Activated CD8-positive, alpha-beta memory T cell treated with anti-CD3 and anti-CD28 coated beads, Interleukin-2, amount 10 ng/mL, durations not matched to agents 7 days and 5 days (primary cell): ENCODE measurements at places on chromosomes 7 and 10. TPM values are rescaled to one million over a fixed set of nuclear protein-coding genes. Genes with fewer than 3 reads are reported as not detected.

DNA sequence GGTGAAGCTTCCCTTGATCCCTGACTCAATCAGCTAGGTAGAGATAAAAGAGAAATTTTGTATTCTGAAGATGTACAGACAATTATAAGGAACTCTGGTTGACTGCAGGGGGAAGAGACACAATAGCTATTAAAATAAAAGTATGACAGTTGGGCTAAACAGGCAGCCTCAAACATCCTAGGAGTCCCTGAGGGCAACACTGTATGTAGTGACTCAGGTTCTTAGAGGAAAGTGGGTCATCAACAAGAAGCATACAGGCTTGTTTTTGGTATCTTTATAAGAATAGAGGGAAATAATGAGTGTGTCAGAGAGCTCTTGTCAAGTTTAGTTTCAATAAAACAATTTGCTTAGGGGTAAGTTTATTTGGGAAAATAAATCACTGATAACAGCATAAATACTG lies 150.3 kb downstream of the AUTS2 start:
- no peak for DNase-seq

DNA sequence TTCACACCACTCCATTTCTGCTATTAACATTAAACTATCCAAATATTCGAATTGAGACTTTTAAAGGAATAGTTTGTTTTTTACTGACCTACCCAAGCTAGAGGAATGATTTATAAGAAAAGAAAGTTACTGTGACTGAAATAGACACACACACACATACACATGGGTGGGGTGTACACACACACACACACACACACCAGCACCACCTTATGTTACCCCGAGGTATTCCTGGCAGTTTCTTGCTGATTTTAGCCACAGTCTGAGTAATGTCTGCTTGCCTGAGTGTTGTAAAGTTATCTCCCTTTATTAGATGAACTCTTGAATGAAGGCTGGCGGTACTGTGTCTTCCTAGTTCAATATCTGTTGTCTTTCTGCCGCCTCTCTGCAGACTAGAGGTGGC lies 91.3 kb upstream of the PRKG1 start:
- DNase-seq: no peak

- no peak for DNase-seq
These were observed 294.9 kb downstream of the FGFR2 start for GRCh38 chr10:121303287-121303890.

DNA sequence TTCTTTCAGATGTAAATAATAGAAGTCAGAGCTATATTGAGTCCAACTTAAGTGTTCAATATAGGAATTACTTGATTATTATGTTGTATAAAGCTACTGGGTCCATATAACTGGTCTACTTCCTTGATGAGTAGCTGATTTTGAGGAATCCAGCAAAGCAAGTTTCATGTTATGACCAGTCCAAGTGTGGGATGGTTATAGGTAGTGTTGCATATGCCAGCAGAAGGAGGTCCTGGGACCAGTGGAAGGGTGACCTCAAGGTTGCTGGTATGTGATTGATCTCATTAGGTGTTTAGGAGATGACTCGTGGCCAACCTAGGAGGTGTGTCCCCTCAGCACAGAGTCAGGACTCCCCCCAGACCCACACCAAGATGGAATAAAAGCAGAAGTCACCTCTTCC lies 551.5 kb downstream of the KCNMA1 start:
- no peak for DNase-seq

- DNase-seq: no peak
These were observed 530 bp upstream of the ANXA7 start for GRCh38 chr10:73414230-73414945.

- DNase-seq: no peak
These were observed 48.8 kb downstream of the ANXA8 start for GRCh38 chr10:47435081-47435480.

PSD gene
- 2.9 TPM for total RNA-seq

TSPAN12 gene
- total RNA-seq: not detected
